ENCODE measurements at places on chromosomes 12 and 14. TPM values are rescaled to one million over a fixed set of nuclear protein-coding genes. Genes with fewer than 3 reads are reported as not detected.

TAS2R50 gene
- 0.68 TPM for total RNA-seq

GRCh38 chr14:105581551-105582341, 55.4 kb downstream of the TMEM121 start:
- DNase-seq, result no peak

BRMS1L gene
- 6.2 TPM for total RNA-seq

- DNase-seq, result no peak
Observed at GRCh38 chr12:113064395-113065125, 8.0 kb downstream of the DTX1 start.

NOVA1 gene
- total RNA-seq, result 0.63 TPM

DNA sequence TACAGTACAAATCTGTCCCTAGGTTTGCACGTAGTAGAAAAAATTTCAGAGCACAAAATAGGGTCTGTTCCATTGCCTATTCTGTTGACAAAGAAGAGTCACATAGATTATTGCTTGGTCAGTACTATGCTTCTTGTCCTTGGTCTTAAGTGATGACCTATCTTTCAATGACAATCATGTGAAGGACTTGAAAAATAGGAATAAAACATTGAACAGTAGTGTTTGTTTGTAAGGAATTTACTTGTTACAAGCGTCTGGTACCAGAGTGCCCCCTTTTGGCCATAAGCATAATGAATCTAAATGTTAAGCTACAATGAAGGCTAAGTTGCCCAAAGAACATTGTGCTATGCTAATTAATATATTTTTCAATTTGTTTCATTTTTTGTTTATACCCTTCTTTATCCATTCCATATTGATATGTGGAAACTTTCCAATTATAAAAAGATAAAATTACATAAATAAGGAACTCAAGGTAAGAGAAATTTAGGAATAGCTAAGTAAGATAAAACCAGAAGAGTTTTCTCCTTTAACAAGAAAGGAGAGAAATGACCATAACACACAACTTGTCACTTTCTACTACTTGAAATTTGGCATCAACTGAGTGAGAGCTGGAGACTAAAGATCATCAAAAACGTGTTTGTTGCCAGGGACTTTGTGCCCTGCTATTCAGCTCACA, 204.7 kb downstream of the EPS8 start:
- no peak for DNase-seq
